SK-N-SH (cell line): ENCODE measurements at places on chromosomes 7 and 10.
A peak's percentile ranks its signal among the peaks of the same experiment; 100 is the strongest.

DNA sequence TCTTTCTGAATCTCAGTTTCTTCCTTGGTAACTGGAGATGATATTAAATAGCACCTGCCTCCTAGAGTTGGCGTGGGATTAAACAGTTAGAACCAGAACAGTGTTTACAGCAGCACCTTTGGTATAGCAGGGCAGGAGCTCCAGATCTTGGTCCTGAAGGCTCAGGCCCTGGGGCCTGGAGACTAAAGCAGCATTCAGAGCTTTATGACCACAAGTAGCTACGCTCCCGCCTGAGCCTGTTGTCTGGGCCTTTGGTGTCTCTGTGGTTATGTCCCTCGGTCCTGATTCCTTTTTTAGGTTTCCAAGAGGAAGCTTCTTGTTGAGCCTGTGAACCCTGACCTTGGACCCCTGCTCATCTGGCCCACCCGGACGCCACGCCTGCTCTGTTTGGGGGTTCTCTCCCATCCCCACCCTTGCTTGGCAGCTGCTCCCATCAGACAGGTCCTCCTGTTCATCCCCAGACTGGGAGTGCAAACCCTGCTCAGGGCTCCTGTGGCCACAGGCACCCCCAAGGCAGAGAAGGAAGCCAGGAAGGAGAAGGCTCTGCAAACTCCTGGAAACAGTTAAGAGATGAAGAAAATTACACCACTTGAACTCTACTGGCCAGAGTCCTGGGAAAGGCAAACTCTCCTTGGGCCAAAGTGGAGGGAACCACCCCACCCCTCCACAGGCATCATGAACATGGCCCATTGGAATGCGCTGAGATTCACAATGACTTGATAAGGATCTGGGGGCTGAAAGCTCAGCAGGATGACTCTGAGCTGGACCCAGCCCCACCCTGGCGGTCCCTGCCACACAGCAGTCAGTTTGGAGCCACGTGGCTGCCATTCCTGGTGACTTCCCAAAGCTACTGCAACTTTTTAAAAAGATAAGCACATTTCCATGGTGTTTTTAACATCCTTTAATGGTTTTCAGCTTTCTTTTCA, 50.1 kb upstream of the TMEM72 start:
- DNase-seq, result no peak

- peak; percentile 59 for DNase-seq
Measured at GRCh38 chr10:102280397-102281101, 35.2 kb downstream of the GBF1 start.

DNA sequence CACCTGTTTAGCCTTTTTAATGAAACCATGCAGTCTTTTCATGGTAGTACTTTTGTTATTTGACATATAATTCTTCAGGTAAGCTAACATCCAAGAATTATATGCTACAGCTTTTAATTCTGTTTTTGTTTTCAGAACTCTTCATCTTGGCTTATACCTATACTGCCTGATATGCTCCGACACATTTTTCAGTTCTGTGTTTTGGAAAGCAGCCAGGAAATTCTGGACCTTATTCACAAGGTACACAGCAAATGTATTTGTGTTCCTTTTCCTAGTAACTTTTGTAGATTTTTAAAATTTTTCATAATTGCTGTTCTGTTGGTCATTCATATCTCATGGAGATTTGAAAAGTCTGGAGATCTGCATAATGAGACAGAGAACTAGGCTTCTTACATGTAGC, 56.7 kb downstream of the BTAF1 start:
- no peak for DNase-seq

DNA sequence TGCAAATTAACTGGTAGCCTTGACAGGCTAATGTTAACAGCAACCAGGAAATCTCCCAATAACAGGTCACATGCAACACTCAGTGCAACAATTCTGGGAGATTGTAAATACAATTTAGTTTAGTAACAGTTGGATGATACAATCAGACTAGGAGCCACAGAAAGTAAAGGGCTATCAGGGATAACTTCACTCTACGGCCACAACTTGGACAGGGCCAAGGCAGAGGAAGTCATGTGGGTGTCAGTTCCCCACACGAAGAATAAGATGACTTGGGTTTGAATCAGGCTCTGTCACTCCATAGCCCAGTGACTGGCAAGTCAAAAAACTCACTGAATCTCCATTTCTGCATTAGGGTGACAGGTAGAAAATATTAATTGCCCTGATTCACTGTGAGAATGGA, 217.3 kb upstream of the CCDC6 start:
- no peak for DNase-seq

DNA sequence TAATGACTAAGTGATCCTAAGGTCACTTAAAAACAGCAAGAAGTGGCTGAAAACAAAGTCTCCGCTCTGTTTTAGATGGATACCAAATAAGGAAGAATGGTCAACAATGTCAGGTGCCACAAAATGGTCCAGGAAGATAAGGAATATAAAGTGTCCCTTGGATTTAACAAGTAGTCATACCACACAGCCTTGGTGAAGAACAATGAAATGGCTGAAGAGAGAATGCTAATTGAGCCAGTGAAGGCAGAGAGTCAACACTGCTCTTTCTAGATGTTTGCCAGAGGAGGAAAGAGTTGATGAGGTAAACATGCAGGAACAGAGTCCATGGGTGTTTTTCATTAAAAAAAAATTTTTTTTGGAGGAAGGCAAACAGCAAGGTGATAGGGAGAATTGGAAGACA, 2.1 kb upstream of the CASD1 start:
- DNase-seq, result no peak

DNA sequence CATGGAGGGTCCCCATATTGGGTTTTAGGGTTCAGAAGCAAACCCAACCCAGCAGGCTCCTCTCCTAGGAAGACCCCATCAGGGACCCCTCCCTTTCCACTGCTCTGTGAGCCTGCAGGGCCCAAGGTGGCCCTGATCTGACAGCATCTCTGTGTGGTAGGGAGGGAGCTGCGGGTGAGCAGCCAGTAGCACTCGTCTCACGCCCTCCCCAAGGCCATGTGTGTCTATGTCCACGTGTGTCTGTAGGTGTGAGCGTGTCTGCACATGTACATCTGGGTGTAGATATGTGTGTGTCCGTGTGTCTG, 103.5 kb upstream of the FAM20C start:
- no peak for DNase-seq

DNA sequence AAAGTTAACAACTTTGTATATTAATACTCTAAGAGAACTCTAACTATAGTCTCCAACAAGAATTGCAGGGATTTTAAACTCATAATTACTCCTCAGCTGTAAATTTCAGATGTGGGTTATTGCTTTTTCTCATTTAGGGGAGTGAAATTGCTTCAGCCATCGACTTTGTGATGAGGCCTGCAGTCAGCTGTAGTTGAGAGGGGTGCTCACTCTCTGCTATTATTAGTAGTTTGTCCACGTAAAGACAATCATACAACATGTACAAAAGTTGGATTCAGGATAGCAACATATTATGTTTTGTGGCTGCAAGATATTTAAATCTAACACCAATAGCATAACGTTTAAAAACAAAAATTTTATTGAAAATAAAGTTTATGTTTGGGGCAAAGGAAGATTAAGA, 28.7 kb downstream of the HDAC9 start:
- no peak for DNase-seq
